CD4-positive, alpha-beta T cell (primary cell): ENCODE measurements at places on chromosomes 4 and X.
A peak's percentile ranks its signal among the peaks of the same experiment; 100 is the strongest.

DNA sequence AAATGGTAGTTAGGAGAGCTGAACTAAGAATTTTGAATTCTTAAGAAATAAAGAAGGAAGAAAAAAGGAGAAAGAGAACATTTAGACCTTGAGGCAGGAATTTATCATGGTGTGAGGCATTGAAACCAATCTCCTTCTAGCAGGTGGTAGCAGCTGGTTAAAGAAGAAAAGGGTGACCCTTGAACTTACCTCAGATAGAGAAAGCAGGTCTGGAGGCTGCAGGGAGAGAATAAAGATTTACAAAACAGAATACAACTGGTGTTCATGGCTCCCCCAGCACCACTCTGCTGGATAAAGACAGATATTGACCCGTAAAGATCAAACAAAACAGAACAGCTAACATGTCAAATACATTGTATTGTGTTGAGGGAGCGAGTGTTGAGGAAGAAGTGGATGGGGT is 56.0 kb downstream of the NCAPG start:
- DNase-seq: no peak

DNA sequence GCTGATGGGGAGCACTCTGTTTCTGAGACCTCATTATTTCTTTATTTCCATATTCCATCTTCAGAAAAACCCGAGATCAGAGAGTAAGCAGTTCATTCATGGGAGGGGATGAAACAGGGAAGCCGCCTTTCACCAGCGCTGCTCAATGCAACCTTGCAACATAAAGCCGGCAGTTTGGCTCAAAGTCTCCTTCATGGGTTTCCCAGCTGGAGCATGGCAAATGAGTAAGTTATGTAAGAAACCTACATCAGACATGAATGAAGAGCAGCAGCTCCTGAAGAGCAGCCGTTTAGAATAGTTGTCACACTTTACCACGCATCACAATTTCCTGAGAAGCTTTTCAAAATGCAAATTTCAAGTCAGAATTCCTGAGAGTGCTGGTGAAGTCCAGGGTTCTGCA is 578.8 kb downstream of the FSTL5 start:
- DNase-seq: no peak

DNA sequence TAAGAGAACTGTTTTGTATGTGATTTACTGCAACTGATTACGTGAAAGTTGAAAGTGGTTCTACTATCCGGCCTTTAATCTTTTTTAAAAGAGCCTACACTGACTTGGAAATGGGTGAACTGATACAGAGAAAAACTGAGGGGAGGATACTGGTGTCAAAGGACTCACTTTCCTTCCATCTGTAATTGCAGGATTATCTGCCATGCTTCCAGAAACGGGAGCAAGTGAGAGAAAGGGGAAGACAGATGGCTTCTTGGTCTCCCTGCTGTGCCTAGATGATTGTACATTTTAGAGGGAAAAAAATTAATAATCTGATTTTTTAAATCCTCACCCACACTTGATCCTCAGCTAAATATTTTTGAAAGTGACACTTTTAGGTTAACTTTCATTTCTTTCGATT is 88.3 kb upstream of the GRID2 start:
- DNase-seq: no peak

DNA sequence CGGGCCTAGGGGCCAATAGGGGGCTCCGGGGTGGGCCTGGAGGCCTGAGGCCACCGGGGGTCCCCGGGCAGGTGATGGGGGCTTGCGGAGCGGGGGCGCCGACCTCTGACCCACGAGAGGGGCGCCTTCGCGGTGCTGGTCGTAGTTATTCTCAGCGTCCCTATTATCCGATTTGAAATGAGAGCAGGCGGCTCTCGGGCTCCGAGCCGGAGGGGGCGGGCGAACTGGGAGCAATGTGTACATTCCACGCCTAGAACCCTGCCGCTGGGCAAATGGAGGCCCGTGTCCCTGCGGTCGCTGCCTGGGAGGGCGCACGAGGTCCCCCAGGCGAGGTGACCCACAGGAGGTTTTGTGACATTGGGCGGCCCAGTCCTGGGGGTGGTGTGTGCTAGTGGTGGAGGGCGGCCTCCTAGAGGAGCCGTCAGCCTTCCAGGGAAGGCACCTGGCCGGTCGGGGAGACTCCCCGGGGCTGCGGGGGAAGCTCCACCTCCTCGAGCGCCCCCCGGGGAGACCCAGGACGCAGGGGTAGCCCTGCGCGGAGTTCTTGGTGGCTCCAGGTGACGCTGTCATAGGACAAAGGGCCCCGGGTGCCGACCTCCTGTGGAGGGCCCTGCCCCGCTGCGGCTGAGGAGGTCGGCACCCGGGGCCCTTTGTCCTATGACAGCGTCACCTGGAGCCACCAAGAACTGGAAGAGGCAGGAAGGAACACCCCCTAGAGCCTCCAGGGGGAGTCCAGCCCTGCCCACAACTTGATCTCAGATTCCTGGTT is 102.6 kb upstream of the PRKX start:
- DNase-seq: peak; percentile 13

GRCh38 chr4:98482847-98483806 is 175.3 kb downstream of the TSPAN5 start:
- no peak for DNase-seq

GRCh38 chr4:141652161-141652778 is 15.9 kb downstream of the IL15 start:
- DNase-seq: no peak

- no peak for DNase-seq
Observed at GRCh38 chr4:167883266-167883665, 209.1 kb upstream of the ANXA10 start.

DNA sequence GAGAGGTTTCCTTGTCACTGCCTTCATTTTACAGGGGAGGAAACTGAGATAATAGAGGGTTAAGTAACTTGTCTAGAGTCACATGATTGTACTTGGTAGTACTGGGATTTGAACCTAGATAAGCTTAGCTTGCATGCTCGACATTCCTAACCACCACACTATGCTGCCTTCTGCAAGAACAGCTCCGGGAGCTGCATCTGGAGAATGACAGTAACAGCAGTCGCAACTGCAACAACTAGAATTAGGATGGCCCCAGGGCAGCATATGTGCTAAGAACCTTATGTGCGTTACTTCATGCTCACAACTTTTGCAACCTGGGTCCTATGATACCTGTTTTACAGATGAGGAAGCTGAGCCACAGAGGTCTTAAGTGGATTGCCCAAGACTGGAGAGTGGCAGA is 89.5 kb upstream of the LCORL start:
- DNase-seq: no peak

GRCh38 chr4:146524663-146525062 is 2.9 kb upstream of the SLC10A7 start:
- DNase-seq: no peak

GRCh38 chr4:121485190-121485804 is 104.5 kb upstream of the QRFPR start:
- no peak for DNase-seq

DNA sequence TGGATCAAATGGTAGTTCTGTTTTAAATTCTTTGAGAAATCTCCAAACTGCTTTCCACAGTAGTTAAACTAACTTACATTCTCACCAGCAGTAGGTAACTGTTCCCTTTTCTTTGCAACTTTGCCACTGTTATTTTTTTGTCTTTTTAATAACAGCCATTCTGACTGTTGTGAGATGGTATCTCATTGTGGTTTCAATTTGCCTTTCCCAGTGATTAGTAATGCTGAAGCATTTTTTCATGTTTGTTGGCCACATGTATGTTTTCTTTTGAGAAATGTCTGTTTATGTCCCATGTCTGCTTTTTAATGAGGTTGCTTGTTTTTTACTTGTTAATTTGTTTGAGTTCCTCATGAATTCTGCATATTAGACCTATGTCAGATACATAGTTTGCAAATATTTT is 198.8 kb downstream of the RAB28 start:
- DNase-seq: no peak

DNA sequence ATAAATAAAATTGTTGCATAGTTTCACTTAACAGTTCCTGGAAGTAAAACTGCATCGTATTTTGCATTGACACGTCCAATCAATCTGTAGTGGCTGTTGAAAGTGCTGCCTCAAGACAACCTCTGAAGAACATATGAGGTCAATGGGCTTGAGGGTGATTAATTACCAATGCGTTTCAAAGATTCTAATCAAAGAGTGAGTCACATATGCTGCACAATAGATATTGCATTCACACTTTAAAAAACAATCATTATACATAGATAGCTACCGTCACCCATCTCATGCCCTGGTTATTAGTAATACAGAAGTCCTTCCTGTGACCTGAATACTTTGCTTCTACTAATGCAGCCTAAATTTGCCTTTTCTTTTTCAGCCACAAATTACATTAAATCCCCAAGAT is 743.3 kb upstream of the SLIT2 start:
- DNase-seq: no peak

DNA sequence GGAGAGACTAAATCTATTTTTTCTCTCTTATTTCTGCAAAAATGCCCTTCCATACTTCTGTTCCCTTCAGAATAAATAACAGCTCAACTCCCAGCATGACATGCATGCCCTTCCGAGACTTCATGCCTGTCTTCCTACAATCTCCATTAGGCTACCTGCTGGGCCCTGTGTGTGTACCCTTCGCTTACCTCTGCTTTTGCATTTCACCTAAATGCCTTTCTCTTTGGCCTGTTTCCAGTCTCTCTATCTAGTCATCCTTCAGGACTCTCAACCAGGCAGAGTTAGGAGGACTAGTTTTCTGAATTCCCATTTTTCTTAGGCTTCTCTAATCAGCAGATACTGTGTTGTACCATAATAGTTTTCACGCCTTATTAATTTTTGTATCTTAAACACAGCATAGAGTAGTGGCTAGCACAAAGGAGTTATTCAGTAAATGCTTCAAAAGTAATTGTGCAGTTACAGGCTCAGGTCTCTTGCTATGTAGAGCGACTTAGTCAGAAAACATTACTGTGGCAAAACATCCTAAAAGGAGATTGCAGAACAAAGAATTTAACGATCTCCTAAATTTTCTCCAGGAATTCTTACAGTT is 20.5 kb downstream of the SEPTIN11 start:
- DNase-seq: no peak

DNA sequence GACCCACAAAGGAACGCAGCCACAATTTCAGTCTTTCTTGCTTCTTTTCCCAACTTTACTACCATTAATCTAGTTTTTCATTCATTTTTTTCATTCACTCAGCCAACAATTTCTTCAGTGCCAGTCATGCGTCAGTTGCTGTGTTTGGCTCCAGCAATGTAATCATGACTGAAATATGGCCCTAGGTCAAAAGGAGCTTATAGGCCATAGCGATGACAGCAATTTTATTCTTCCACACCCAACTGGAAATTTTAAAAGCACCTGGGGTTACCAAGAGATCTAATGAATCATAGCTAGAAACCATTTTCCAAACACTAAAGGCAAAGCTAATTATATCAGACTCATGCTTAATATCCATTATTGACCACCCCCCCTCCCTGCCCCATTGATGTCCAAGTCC is 29.8 kb upstream of the C1QTNF7 start:
- DNase-seq: no peak

DNA sequence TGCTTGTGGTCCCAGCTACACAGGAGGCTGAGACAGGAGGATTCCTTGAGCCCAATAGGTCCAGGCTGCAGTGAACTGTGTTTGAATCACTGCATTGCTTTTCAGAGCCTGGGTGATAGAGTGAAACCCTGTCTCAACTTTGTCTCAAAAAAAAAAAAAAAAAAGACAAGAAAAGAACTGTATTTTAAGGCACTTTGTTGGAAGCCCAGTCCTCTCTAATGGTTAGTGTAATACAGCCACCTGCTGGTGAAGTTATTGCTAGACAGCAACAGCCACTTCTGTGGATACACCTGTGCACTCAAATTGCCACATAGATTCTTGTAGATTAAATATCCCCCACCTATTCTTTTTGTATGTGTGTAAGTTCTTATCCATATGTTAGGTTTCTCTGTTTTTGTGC is 10.1 kb upstream of the FGG start:
- DNase-seq: no peak

GRCh38 chr4:48226199-48226598 is 43.4 kb downstream of the TEC start:
- DNase-seq: no peak

DNA sequence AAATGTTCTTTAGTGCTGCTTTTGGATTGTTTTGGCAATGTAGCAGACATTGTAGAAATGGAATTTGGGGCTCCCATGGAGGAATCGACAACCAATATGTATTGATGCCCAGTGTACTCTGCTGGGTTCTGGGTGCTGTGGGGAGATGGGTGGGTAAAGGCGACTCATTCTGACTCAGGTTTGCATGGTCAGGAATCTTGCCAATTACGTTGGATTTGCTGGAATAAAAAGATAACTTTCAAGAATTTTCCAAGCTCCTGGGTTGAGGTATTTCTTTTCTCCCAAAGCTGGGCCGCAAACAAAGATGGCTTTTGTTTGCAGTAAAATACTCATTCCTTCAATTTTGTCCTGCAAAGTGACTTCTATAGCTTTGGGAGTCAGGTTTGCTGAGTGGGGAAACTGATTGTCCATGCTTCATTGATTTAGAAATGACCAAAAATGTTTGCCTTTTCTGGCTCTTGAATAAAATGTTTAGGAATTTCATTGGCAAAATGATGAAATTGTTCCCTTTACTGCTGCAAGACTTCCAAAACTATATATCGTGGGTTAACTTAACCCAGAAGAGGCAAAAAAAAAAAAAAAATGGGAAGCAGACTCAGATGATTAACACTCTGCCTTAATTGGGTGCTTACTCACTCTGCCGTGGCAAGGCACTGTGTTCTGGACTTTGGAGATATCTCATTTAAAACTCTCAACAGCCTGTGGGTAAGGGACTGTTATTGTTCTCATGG is 57.0 kb downstream of the RTL9 start:
- no peak for DNase-seq

DNA sequence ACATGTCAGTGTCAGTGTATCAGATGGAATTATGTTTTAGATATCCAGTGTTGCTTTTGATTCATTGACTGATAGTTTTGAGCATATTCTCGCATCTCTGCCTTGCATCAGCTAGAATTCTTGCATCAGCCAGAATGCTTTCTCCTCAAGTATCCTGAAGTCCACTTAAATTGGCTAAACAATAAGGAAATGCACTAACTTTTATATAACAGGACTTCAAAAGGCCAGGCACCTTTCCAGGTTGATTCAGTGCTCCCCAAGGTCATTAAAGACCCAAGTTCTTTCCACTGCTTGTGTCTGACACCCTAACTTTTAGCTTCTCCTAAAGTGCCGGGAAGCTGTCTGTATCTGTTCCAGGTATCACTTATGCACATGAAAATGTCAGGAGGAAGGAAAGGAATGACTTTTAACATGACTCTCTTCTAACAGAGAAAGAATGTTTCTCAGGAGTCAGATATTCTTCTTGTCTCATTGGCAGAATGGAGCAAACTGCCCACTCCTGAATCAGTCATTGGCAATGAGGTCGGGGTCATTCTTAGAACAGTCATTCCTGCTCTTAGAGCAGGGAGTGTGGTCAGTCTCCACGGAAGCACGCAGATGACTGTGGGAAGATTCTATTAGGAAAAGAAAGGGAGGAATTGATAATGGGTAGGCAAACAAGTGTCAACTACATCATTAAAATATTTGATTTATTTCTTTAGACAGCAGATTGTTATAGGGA is 92.9 kb upstream of the TLL1 start:
- no peak for DNase-seq

GRCh38 chr4:76012388-76012801 is 5.1 kb upstream of the CXCL9 start:
- no peak for DNase-seq

DNA sequence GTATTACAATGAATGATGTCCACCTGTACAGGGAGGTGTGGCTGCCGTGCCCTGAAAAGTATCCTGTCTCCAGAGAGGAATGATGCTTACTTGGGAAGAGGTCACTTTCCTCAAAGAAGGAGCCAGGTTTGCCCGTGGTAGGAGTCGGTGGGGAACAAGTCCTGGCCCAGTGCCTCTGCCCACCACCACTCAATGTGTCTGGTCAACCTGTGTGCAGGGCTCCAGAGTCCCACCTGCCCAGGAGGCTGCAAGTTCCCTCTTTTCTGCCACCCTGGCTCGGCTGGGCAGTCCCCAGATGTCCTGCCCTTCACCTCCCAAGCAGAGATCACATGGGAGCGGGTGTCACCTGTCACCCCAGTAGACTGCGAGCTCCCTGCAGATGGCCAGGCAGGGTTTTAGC is 75.4 kb upstream of the C4orf50 start:
- no peak for DNase-seq
